ENCODE measurements at places on chromosomes 12 and 14.

GRCh38 chr12:131482686-131483085 is 228.2 kb upstream of the SFSWAP start:
- DNase-seq, result no peak

- DNase-seq, result no peak
Observed at GRCh38 chr14:32075672-32076277, 1.3 kb upstream of the ARHGAP5 start.

- no peak for DNase-seq
Observed at GRCh38 chr14:63492391-63492790, 50.8 kb downstream of the PPP2R5E start.

DNA sequence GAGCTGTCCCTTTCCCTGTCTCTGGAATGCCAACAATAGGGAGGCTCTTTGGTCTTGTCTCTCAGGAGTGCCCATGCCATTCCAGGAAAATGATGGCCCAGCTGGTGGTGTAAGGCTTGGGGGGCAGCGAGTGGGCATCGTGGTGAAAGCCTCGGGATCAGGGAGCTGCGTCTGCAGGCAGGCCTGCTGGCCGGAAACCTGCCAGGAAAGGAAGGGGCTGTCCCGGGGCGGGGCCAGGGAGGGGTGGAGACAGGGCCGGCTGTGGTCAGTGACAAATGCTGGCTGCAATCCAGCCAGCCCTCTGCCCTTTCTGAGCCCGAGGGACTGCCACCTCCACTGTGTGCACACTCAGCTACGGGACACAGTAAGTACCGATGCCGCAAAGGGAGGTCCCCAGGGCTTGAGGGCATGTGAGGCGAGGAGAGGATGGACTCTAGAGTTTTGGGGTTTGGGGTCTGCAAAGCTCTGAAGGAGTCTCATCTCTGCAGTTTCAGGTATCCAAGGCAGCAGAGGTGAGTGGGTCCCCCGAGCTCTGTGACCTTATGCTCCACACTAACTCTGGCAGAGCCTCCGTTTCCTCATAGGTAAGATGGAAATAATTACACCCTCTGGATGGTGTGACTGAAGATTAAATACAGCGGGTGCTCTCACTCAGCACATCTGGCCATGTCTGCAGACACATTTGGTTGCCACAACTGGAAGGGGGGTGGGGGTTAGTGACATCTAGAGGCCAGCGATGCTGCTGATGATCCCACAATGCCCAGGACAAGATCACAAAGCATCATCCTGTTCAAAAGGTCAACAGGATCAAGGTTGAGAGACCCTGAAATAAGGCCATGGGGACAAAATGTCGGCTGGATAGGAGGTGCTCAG is at the start of gene SERPINA5:
TSS of gene SERPINA5 (plus strand) at position 300 of the 873 bp plus-strand sequence. CDS start 5,937 bp downstream, outside the sequence.
- DNase-seq, result no peak

GRCh38 chr12:121558956-121559355 is 21.9 kb downstream of the KDM2B start:
- no peak for DNase-seq

GRCh38 chr14:52596861-52597260 is 44.2 kb downstream of the GPR137C start:
- no peak for DNase-seq

GRCh38 chr14:99258876-99259726 is 12.9 kb downstream of the BCL11B start:
- no peak for DNase-seq

DNA sequence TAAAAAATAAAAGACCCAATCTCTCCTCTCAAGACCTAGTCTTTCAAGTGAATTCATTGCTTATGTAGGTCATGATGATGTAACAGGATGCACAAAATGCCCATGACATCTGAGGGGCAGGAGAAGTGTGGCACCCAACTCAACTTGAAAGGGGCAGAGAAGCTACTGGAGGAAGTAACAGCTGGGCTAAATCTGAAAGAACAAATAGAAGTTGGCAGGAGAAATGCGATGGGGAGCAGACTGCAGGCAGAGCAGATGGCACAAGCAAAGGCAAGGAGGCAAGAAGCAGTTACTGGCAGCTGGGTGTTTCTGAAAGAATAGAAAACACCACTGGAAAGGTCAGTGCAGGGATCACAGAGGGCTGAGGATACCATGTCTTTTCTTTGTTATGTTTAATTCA is 14.6 kb downstream of the SLC38A4 start:
- DNase-seq, result no peak

GRCh38 chr14:69481815-69482568 is 2.5 kb upstream of the PLEKHD1 start:
- no peak for DNase-seq

DNA sequence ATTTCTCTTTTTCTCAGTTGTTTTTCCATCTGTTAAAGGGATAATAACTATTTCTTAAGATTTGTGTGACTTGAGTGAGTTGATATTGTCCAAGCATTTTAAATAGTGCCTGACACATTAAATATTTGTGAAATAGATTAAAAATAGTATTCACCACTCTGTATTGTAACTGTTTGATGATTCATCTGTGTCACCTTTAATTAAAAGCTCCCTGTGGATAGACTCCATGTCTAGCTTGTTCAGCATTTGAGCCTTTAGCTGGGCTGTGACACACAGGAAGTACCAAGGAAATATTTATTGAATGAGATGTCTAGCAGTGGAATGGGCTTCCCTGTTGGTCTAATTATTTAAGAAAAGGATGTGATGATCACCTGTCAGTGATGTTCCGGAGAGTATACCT is 1.8 kb upstream of the GLIPR1L2 start:
- DNase-seq, result no peak

GRCh38 chr12:85000729-85001128 is 35.3 kb downstream of the TSPAN19 start:
- no peak for DNase-seq

DNA sequence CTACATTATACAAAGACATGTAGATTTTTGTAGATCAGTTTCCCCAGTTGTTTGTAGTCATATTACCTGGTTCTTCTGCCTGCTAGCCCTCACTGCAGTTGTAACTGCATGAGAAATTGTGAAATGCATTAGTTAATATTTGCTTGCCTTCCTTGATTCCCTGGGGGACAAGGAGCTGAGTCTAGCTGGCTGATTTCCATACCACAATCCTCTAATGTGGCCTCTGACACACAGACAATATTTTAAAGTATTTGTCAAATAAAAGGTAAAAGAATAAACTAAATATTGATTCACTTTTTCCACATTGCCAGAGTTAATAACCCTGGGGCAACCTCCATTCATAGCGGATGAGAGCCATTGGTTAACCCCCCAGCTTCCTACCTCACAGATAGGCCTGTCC is 128.8 kb upstream of the TMEM132C start:
- no peak for DNase-seq

DNA sequence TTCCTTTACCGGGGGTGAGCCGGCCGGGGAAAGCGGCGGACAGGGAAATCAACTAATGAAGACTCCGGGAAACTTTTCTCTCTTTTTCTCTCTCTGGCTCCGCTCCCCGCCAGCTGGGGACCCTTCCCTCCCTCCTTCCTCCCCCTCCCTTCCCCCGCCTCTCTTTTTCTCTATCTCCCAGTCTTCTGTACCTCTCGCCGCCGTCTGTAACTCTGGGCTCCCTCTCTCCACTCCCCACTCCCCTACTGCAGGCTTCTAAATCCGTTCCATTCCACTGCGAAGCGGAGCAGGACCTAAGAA is 6.9 kb upstream of the HOXC11 start:
- DNase-seq, result no peak

DNA sequence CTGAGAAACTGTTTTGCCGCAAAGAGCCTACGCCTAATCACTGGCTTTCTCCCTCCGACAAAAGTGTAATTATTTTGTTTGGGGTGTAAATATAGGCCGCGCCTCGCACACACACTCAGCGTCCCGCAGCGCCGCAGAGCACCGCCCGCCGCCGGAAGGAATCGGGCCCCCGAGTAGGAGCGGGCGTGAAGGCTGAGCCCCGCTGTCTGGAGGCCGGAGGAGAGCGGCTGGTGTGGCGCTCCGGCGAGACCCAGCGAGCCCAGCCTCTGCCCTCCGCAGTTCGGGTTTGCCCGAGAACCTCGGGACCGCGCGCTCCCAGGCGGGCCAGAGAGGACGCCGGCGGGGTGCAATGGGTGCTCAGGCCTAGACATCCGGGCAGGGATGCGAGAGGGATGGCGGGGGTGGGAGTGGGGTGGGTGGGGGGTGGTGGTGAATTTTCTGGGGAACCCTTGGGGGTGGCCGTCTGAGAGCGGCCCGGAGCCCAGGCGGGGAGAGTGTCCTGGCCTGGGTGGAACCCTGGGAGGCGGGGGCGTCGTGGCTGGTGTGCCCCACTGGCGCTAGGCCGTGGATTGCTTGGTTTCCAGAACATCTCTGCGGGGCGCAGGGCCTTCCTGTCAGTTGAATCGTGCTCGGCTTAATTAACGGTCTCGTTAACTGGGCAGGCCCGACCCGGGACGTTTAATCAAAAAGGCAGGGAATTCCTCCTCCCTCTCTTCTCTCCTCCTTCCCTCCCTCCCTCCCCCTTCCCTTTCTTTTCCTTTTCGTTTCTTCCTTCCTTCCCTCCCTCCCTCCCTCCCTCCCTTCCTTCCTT is 4.7 kb upstream of the LHX5 start:
- no peak for DNase-seq

- no peak for DNase-seq
Observed at GRCh38 chr14:24876996-24877395, 173.0 kb downstream of the STXBP6 start.

DNA sequence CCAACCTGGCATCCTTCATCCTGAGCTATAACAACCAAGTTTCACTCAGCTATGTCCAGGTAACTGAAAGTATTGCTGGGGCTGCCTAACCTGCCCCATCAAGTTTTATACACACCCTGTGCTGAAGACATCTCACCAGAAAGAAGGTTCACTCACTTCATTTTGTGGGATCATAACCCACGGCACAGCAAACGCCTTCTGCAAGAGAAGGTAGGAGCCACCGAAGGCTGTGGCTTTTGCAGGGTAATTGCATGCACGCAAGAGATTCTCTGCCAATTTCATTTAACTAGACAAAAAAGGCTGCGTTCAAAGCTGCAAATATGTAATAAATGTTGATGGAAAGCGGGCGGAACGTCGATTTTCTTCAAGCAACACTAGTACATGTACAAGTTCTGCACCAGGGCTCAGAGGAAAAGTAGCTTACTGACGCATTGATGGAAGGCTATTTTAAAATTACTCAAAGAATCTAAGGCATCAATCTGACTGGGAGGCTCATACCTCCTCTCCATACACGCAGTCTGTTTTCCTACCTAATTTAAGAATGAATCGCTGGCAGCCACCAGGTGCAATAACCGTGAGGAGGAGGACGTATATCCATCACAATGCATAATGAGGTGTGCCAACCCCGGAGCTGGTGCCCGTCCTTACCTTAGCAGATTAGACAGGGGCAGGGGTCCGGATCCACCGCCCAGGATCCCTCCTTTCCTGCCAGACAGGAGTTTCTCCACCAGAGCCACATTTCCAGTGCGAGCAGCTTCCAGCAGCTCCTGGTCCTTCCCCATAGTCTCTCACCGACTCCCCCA is 1.1 kb downstream of the ANKS1B start:
- no peak for DNase-seq

DNA sequence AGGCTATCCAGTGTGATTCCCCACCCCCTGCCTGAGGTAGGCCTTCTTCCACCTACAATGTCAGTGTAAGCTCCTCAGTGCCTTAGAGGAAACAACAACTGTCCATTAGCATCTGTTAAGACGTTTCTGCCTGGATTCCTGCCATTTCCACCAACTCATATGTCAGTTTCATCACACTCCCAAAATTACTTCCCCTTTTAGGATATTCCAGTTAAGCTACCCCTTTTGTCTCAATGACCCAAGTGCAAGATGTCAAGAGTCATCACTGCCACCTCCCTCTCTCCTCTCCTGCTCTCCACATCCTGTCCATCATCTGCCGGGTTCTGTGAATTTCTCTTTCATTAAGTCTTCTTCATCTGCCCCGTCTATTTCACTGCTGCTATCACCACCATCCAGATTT is 189.4 kb downstream of the DPF3 start:
- no peak for DNase-seq

DNA sequence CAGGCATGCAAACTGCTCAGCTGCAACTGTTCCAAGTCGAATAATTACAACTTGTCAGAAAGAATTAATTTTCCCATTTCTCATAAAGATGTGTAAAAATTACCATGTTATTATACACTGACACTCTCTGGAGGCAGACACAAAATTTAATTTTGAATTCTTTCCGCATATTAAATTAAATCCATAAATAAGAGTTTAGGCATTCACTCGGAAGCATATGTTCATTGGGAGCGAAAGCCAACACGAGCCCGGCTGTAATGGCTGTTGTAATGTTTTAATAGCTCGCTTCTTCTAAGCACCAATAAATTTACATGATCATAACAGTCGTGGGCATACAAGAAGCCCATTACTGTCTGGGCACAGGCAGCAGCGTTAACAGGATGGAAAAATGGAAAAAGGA is 189.6 kb upstream of the SOX5 start:
- DNase-seq, result no peak

DNA sequence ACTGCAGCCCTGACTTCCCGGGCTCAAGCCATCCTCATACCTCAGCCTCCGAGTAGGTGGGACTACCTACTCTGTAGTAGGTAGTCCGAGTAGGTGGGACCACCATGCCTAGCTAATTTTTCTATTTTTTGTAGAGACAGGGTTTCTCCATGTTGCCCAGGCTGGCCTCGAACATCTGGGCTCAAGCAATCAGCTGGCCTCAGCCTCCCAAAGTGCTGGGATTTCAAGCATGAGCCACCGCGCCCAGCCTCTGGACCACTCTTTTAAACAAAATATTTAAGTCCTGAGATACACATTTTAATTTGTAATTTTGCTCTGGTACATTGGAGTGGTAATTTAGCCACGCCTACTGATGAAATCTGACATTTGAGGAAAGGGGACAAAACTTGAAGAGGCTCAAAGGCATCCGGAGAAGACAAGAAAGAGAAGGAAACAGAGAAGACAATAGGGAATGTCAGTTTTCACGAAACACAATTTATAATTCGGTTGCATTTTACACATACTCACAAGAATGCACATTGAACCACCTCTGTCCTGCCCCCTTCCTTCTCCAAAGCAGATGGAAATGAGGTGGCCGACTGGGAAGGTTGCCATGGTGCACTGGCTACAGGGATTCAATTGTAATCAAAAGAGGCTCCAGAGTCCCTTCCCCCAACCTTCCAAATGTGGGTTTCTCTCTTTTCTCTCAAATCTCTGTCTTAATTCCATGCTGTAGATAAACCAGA is 9.7 kb upstream of the TUBA1A start:
- DNase-seq, result no peak

DNA sequence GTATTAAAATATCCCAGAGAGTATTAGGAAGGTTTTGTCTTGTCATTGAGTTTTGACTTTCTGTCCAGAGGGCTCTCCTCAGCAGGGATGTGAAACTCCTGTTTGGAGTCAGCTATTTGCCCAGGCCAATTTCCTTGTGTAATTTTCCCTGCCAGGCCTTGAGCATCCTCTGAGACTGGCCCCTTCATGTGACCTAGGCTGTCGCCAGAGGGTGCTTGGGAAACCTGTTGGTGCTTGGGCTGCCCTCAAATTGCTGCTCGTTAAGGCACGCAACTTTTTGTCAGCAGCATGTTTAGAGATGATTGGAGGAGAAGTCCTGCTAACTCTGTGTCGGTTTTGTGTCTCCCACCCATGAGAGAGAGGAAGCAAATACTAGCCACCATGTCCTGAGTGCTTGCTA is 39.1 kb downstream of the IQSEC3 start:
- DNase-seq, result no peak

- no peak for DNase-seq
Observed at GRCh38 chr12:71567537-71567936, 96.1 kb downstream of the ZFC3H1 start.

- DNase-seq, result no peak
Observed at GRCh38 chr12:41514907-41515306, 326.8 kb downstream of the PDZRN4 start.
